ENCODE measurements at places on chromosomes 11 and 22.
A peak's percentile ranks its signal among the peaks of the same experiment; 100 is the strongest.

- DNase-seq = peak; percentile 19
These were observed 929 bp downstream of the PRDM10 start for GRCh38 chr11:130001461-130002351.

DNA sequence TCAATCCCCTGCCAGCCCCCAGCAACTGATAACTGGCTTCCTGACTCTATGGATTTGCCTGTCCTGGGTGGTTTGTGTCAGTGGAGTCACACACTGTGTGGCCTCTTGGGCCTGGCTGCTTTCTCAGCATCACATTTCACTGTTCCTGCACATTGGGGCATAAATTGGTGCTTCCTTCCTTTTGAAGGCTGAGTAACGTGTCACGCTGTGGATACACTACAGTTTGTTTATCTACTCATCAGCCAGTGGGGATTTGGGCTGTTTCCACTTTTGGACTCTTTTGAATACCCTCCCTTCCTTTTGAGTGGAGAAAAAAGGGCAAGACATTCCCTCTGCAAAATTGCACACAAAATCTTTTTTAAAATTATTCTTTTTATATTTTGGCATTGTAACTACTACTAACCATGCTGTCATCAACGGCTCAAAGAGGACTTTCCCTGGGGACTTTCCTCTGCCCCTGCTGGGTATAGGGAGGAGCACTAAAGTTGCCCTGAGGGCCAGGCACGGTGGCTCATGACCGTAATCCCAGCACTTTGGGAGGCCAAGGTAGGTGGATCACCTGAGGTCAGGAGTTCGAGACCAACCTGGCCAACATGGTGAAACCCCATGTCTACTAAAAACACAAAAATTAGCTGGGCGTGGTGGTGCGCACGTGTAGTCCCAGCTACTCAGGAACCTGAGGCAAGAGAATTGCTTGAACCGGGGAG, 7.8 kb upstream of the CELSR1 start:
- DNase-seq = no peak

- no peak for DNase-seq
These were observed 86.2 kb downstream of the PAK1 start for GRCh38 chr11:77387701-77388100.

DNA sequence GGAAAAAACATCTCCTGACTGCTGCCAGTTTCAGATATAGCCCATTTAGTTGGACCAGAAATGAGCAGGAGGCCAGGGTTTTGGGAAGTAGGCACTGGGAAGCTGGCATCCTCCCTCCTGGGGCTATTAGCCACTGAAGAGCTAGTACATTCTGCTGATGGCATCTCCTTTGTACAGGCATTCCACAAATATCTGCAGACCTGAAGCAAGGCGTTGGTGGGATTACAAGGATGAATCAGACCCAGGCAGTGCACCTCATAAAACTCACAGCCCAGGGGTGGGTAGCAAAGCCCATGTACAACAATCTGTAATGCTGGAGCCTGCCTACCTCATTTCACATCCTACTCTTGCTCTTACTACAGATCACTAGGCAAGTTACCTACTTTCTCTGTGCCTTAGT, 27.5 kb upstream of the POU2AF1 start:
- no peak for DNase-seq

- DNase-seq = no peak
These were observed 347.2 kb downstream of the TTC28 start for GRCh38 chr22:28332410-28332809.

DNA sequence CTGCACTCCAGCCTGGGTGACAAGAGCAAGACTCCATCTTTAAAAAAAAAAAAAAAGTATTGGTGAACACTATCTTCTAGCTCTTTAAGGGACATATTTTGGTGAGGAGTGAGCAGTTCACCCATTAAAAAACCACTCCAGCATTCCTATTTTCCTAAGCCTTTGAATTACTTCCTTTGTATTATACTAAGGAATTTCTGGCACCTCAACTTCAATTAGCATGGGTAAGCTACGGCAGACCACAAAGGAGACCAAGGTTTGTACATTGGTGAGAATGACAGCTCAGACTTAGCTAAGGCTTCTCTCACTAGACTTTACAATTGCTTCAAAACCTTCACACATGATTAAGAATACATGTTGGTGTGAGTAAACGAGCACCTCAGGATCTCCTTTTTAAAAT, 57.0 kb upstream of the BIRC3 start:
- no peak for DNase-seq

DNA sequence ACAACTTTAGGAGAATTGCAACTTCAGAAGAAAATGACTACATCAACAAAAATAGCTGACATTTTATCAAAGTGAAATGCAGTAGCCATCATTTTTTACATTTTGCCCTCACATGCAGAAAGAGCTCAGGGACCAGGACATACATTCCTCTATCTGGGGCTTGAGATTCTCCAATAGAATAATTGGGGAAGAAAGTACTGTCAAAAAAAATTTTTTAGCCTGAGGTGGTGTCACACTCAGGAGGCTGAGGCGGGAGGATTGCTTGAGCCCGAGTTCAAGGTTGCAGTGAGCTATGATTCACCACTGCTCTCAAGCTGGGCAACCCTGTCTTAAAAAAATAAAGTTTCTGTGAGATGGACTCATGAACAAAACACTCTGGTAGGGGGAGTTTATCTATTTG, 32.2 kb upstream of the DEPDC7 start:
- no peak for DNase-seq

- DNase-seq = no peak
These were observed 35.9 kb upstream of the LYVE1 start for GRCh38 chr11:10604340-10604748.

DNA sequence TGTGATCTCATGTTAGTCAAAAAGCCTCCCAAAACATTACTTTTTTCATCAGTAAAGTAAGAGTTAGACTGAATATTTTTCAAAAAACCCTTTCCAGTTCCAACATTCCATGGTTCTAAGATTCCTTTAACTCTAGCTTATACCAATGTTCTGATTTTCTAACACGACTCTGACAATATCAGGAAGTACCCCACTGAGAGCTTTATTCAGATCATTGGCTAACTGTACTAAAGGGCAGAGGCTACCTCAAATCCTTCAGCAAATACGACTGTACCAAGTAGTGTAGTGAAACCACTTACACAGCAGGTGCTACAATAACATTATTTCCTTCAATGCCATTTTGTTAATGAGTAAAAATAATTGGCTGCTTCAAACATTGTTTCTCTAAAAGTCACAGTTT, 213.4 kb upstream of the PITPNB start:
- DNase-seq = no peak

GRCh38 chr11:64372802-64373597, 14.0 kb downstream of the RPS6KA4 start:
- no peak for DNase-seq

- no peak for DNase-seq
These were observed 19.2 kb upstream of the SLC5A12 start for GRCh38 chr11:26741036-26741435.

GRCh38 chr11:65501186-65501471, 2.3 kb downstream of the MALAT1 start:
- no peak for DNase-seq
